CD4-positive, alpha-beta T cell treated with Interleukin-6 at 100 ng/mL for 8 hours (primary cell): ENCODE measurements at places on chromosomes 2 and 18.

- no peak for DNase-seq
Observed at GRCh38 chr2:120317916-120318315, 28.0 kb upstream of the INHBB start.

DNA sequence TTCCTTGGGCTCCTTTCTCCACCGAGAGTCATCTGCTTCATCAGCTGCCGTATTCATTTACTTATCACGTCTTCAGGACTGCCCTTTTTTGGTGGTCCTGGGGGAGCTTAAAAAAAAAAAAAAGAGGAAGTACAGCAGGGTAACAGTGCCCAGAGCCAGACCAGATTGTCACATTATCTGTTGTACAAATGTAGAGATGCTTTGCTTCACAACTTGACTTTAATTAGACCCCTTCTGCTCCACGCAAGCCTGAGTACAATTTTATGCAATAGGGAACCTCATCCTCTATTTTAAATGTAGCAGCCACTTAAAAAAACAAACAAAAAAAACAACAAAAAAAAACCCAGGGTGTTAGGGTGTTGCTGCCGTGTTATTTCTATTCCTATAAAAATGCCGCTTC, 128.3 kb downstream of the PRPF40A start:
- DNase-seq, result no peak

- DNase-seq, result no peak
Observed at GRCh38 chr2:175855794-175856453, 146.1 kb downstream of the LNPK start.

DNA sequence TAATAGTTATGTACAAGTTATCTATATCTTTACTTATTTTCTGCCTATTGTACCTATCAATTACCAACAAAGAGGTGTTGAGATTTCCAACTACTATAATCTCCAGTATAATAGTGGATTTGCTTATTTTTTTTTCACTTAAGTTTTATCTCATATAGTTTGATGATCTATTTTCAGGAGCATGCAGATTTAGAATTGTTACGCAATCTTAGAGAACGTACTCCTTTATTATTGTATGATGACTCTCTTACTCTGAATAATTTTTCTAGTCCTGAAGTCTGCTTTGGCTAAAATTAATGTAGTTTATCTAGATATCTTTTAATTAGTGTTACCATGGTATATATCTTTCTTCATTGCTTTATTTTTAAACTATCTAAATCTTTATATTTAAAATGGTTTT, 205.2 kb downstream of the SCG2 start:
- no peak for DNase-seq

GRCh38 chr2:161576421-161576820, 47.8 kb upstream of the SLC4A10 start:
- DNase-seq, result no peak

- no peak for DNase-seq
Observed at GRCh38 chr2:107361751-107362381, 464.8 kb upstream of the RGPD4 start.

GRCh38 chr2:223626716-223627115, 24.6 kb upstream of the SCG2 start:
- DNase-seq, result no peak

- no peak for DNase-seq
Observed at GRCh38 chr2:207734264-207734635, 22.8 kb downstream of the CCNYL1 start.

DNA sequence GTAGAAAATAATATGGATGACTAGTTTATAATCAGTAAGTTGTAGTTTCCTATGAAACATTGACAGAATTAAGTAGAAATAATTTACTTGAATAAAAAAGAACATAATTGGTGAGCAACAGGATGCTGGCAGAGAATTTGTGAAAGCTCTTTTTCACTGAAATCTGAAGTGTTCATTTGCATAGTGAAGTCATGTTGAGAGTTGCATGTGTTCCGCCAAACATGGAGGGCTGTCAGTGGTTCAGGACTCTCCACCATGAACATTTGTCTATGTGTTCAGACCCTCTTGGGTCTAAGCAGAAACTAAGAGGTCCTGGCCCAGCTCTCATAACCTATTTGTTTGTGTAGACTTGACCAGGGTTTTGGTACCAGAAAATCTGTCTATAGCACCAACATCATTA, 182.5 kb upstream of the LINC00305 start:
- no peak for DNase-seq

DNA sequence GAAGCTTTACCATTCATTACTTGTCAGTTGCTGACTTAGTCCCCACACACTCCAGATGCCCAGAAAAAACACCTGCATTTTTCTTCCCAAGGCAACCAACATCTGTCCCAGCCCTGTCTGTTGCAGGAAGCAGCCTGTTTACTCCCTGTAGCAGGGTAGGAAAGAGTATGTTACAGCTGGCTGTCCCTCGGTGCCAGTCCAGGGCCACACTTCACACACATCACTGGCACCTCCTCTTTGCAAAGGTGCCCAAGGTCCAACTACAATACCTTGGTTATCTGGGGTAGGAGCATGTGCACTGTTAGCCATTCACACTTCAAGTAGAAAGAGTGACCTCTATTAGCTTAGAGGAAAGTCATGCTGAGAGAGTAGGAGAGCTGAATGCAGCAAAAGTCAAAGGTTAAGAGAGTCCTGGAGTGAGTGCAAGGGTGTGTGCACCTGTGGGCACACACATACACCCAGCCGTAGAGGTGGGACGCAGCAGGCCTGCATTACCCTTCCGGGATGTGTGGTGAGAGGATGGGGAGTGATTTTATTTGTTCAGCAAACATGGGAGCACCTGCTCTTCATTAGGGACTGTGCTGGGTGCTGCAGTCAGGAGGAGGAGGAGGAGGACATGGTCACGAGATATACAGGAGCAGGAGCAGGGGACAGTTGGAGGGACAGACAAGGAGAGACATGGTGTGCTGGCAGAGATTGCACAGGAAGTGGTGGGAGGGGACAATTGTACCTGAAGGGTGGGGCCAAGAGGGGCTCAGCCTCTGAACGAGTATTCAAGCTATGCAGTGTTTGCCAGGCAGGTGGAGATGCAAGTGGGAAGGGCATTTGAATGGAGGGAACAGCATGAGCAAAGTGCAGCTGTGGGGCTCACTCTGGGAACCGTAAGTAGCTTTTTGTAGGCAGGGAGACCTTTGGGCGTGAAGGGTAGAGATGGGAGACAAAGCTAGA, 69.8 kb downstream of the TSN start:
- no peak for DNase-seq

GRCh38 chr2:66899109-66899508, 464.2 kb downstream of the MEIS1 start:
- DNase-seq, result no peak

DNA sequence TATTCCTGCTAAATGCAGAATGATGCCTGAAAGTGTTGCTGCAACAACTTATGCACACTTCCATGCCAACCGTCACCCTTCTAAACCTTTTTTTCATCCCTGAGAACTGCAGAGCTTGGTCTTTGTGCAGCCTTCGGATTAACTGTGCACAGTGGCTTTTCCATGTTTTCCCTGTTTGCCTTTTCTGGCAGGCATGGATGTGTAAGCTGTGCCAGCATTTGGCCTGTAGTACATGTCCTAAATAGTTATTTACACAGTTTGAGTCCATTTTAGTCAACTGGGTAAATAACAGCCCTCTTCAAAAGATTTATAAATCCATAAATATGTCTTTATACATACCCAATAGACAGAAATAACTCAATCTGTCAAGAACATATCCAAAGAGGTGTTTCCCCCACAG, 31.5 kb downstream of the MEIS1 start:
- no peak for DNase-seq

- peak; percentile 30 for DNase-seq
Observed at GRCh38 chr2:55718165-55719008, 24.7 kb upstream of the PNPT1 start.

DNA sequence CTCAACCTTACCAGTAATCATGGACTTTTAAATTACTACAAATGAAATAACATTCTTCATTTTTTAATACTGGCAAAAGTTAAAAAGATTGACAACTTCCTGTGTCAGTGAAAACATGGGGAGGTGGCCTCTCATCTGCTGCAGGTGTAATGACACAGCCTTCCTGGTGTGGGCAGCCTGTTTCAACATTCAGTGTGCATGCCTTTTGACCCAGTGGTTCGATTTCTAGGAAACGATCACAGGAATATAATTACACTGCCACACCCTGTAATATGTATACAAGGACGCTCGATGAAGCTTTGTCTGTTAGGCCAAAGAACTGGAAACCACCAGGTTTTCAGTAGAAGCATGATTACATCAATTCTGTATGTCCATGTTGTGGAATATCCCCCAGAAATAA, 68.7 kb downstream of the MTHFD2 start:
- DNase-seq, result peak; percentile 74

DNA sequence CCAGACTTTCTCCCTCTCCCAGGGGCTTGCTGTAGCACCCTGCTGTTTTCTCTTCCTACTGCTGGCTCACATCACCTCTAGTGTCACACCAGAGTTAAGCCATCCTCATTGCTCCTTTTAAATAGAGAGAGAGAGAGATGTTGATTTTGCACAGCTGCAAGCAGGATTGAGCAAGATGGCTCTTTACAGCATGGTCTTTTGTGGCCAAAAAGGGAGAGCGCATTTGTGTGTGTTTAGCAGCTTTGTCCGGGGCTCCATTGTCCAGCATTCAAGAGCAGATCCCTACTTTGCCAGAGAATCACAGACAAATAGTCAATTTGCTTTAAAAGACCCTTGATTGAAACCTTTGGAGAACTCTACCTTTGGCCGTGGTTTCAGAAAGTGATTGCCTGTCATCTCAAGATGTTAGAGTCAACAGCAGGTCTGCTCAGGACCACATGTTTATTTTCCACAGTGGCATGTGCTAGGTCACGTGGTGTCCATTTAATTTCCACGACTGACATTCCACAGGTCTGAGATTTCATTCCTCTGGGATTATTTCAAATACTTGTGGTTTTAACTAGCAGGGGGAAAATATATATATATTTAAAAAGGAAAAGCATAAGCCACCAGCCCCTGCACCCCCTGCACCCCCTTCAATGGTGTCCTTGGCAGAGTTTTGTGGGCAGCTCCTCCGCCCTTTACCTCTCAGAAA, 359.9 kb upstream of the SLC14A2 start:
- no peak for DNase-seq

GRCh38 chr18:62432176-62432575, 90.6 kb upstream of the ZCCHC2 start:
- no peak for DNase-seq

- DNase-seq, result no peak
Observed at GRCh38 chr2:217903859-217904613, 98.8 kb downstream of the TNS1 start.

DNA sequence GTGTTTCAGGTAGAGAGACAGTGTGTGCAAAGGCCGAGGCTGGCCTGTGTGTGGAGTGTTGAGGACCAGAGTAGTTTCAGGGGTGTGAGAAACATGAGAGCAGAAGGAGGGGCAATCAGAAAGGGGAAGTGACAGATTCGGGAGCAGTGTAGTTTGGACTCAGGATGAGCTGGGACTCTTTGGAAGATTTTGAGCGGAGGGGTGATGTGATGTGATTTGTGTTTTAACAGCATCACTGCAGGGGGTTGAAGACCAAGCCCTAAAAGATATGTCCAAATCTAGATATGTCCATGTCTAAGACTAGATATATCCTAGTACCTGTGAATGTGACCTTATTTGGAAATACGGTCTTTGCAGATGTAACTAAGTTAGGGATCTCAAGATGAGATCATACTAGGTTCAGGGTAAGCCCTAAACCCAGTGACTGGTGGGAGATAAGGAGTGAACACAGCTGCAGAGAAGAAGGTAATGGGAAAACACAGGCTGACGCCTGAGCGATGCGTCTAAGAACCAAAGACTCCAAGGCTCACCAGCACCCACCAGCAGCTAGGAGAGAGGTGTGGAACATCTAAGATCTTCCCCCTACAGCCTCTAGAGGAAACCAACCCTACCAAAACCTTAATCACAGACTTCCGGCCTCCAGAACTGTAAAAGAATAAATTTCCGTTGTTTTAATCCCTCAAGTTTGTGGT, 38.5 kb upstream of the MYO3B start:
- no peak for DNase-seq

DNA sequence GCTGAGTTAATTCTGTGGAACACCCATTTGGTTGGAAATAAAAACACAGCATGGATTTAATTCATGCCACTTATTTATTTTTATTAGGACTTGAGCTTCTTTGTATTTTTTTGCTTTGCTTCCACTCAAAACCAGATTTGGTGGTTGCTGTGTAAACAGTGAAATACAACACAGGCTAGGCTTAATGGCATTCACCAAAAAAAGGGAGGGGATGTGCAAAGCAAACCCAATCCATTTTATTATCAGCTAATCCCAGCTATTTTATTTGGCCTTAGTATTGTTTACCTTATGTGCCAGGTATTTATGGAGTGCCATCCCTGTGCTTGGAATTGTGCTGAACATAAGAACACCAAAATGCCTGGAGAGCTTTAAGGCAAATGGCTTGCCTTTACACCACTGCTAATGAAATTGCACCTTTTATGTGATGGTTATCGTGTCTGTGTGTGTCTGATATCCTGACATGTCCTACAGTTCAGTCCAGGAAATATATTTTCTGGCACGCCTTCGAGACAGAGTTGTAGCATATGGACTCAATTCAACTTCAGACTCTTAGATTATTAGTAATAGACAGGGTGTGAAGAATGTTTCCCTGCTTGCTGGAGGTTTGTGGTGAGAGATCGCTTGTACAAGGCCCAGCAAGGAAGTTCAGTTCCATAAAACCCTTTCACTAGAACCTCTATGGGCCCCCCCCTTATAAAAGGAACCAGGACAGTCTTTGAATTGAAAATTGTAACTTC, 99.6 kb downstream of the PRPF40A start:
- no peak for DNase-seq

DNA sequence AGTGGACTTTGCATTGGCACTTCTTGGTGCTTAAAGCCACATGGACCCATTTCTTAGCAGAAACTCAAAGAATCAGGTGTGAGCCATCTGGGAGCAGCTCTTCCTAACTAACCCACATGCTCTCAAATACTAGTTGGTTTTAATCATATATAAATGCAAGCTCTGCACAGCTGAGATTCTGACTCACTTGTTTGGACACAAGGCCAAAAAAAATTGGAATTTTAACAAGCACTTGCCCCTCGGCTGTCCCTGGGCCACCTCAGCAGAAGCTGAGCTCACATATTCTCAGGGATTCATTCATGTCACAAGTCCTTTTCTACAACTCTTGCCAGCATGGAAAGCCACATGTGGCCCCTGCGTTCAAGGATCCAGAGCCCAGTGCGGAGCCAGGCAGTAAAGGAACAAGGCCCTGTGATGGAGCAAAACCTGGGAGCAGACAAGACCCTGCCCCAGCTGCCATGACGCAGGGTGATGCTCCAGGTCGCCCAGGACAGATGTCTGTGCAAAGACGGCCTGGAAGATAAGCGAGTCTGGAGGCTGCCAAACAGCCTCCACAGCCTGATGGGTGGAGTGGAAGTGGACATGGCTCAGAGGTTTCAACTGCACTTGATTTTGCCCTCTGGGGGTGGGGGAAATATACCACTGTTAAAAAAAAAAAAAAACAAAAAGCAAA, 266.5 kb downstream of the EIPR1 start:
- no peak for DNase-seq

DNA sequence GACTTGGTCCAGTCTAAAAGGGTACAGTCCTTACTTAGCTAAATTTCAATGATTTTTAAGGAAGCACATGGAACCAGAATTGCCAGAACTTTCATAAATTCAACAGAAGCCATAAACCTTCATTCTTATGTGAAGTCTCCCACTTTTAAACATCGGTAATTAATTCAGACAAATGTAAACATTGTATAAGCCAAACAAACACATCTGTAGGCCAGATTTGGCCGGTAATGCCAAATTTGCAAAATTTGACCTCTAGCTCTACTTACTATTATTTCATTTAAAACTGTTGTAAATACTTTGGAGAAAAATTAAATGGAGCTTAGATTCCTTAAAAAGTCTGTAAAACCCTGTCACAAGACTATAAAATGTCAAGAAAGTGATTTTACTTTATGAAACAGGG, 83.2 kb upstream of the GALNT5 start:
- DNase-seq, result no peak

GRCh38 chr2:19120941-19121750, 237.3 kb downstream of the OSR1 start:
- no peak for DNase-seq
